ENCODE measurements at places on chromosomes 2 and 18. TPM values are rescaled to one million over a fixed set of nuclear protein-coding genes. Genes with fewer than 3 reads are reported as not detected.

- no peak for DNase-seq
These were observed 49.2 kb downstream of the PLCL1 start for GRCh38 chr2:197853549-197853948.

DNA sequence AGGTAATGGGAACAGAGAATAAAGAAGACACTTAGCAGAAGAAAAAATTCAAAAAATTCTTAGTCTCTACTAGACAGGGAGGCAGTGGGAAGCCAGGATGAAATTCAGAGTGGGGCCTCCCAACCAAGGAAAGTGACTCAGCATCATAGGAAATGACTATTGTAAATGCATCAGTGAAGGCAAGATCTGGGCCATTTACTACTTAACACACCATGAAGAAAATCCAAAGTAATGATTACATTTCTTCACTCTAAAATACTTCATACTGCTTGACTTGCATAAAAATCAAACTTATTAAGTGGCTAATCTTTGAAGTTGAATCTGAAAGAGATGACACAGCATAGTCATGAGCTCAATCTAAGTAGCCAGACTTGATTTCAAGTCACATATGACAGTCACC is 405.8 kb upstream of the SLC39A10 start:
- no peak for DNase-seq

- no peak for DNase-seq
These were observed 202.7 kb upstream of the KLHL14 start for GRCh38 chr18:32975501-32975900.

The RRM2 gene
- total RNA-seq = 144 TPM

DNA sequence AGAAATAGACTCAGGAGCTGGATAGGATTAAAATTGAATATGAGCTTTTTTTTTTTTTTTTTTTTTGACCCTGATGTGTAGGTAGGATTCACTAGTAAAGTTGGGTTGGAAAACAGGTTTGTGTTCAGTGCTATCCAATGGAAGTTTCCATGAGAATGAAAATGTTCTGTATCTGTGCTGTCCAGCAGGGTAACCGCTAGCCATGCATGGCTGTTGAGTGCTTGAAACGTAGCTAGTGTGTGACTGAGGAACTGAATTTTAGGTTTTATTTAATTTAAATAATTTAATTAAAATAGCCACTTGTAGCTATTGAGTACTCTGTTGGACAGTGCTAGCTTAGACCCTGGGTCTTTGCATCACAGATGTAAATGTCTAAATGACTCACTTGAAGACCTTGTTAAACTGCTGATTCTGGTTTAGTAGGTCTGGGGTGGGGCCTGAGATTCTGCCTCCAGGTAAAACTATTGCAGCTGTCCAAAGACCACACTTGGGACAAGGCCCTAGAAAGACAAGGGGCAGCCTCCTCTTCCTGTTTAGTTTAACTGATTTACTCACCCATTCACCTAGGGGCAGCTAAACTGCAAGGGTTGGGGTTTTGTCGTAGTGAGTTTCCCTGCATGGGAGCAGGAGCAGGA is 84.7 kb upstream of the STON1 start:
- peak; percentile 26 for DNase-seq

The IL36RN gene
- total RNA-seq = not detected

All from RPMI7951 (cell line).